ENCODE measurements at places on chromosomes 12 and 14.

DNA sequence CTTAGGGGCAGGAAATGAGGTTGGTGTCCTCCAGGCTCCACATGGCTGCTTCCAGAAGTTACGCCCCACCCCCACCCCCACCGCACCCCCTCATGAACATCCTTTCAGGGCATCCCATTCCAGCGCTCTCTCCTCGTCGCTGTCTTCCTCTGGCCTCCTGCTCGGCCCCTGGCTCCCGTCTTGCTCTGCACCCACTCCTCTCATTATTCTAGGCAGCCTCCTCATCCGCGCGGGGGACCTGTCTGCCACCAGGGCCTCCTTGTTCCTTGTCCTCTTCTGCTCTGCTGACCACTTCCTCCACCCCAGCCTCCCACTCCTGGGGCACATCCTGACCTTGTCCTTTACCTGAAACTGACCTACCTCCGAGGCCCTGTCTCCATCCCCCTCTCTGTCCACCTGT lies 29.8 kb upstream of the PLEKHG6 start:
- no peaks in the 10 kb centered on the region for H3K36me3 ChIP-seq
- peak overlapping the region; percentile 84 for H3K27ac ChIP-seq
- H3K4me1 ChIP-seq = peaks cover 20% of the 10 kb centered on the region
- no peak for DNase-seq

DNA sequence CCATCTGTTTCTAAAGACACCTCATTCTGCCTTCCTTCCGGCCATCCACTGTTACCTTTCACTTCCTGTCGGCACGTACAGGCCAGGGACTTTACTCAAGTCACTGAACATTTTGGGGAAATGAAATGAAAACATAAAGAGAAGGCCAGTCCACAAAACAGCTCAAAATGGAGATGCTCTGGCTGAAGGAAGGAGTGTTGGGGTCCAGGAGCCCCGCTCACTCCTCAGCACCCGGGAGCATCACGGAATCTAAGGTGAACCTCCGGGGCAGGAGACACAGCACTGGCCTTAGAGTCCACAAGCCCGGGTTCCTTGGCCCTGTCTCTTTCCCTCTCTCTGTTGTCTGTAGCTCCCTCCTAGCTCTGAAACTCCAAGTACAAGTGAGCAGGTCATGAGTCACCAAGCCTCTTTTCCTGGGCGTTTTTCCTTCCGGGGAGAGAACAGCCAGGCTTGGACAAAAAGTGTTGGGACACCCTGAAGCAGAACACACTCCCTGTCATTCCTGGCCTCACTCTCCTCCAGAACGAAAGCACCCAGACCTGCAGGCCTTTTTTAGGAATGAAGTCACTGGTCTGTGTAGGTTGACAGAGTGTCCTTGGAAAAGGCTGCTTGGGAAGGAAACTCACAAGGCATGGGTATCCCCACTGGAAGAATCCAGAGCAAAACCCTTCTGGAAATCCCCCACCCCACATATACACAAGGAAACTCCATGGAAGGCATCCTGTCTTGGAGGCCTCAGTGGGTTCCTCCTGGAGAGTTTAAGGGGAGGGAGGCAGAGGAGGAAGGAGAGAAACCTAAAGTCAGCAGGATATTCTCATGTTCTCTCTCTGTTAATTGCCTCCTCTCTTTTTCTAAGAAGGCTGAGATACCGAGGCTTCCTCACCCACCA lies 245.3 kb downstream of the ZFP36L1 start:
- no peaks in the 10 kb centered on the region for H3K27me3 ChIP-seq
- no peaks in the 10 kb centered on the region for H3K4me1 ChIP-seq
- peak overlapping the region; percentile 83 for H3K27ac ChIP-seq
- no peaks in the 10 kb centered on the region for H3K36me3 ChIP-seq
- DNase-seq = peak; percentile 65

DNA sequence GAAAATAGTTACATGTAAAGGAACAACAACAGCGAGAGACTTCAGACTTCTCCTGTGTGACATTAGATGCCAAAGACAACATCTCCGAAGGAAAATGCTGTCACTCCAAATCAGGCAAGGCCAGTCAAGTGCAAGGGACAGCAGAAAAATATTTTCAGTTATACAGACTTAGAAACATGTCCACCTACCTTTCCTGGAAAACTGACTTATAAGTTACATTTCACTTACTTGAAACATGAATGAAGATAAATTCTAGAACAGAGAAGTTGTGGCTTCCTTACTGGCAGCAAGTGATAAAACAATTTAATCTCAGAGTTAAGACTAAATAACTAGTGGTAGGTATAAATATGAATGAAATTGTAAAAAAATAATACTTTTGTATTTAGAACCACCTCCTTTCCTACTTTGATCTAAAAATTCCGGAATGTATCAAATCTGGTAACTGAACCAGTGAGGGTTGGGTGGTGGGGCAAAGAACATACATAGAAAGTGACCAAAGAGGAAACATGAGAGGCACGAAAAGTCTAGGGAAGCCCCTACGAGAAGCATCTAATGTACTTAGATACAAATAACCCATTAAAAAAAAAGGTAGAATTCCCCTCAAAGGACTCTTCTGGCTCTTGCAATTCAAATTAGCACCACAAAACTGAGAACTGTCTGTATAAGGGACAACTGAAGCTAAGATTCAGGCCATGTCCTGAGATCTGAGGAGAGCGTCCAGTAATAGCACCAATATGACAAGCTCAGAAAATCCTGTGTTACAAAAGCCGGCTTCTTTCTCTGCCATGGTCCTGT lies 21.2 kb downstream of the MTHFD1 start:
- H3K27ac ChIP-seq = no peak overlapping the region
- no peak for DNase-seq
- H3K4me1 ChIP-seq = no peaks in the 10 kb centered on the region
- H3K27me3 ChIP-seq = no peaks in the 10 kb centered on the region

- no peak overlapping the region for H3K4me3 ChIP-seq
- no peaks in the 10 kb centered on the region for H3K27me3 ChIP-seq
- no peaks in the 10 kb centered on the region for H3K36me3 ChIP-seq
- DNase-seq = no peak
- H3K4me1 ChIP-seq = no peaks in the 10 kb centered on the region
Observed at GRCh38 chr12:94103986-94104385, 44.4 kb upstream of the PLXNC1 start.

GRCh38 chr14:106551265-106551664 lies 1024.9 kb downstream of the TMEM121 start:
- H3K4me1 ChIP-seq = no peaks in the 10 kb centered on the region
- no peaks in the 10 kb centered on the region for H3K36me3 ChIP-seq
- no peak overlapping the region for H3K4me3 ChIP-seq
- H3K27ac ChIP-seq = no peak overlapping the region
- no peaks in the 10 kb centered on the region for H3K27me3 ChIP-seq
- DNase-seq = no peak

DNA sequence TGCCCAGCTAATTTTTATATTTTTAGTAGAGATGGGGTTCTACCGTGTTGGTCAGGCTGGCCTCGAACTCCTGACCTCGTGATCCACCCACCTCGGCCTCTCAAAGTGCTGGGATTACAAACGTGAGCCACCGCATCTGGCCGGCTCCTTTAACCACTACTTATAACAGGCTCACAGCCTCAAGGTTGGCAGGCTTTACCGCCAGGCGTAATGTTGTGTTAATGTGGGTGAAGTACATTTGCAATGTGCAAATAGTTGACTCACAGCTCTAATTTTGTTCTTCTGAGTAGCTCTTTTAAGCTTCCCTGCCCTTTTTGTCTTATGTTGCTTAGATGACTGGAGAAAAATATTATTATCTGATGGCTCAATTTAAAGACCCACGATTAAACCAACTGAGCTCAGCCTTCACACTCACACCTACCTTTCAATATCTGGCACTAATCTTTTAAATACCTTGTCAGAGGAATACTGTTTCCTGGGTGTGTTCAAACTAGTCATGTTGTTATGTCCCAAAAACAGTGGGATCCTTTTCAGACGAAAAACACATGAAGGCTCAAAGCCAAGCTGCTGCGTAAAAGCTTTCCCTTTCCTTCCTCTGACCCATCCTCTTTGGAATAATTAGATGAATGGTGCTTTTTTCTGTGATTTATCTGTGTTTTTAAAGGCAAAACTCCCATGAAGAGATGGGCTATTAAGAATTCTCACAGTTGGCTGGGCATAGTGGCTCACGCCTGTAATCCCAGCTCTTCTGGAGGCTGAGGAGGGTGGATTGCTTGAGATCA lies 57.2 kb upstream of the USP44 start:
- H3K27me3 ChIP-seq = no peaks in the 10 kb centered on the region
- H3K36me3 ChIP-seq = no peaks in the 10 kb centered on the region
- no peak overlapping the region for H3K4me3 ChIP-seq
- DNase-seq = no peak
- H3K27ac ChIP-seq = peak overlapping the region; percentile 35

- no peak overlapping the region for H3K27ac ChIP-seq
- H3K27me3 ChIP-seq = no peaks in the 10 kb centered on the region
- no peak overlapping the region for H3K4me3 ChIP-seq
- DNase-seq = no peak
- H3K4me1 ChIP-seq = no peaks in the 10 kb centered on the region
- no peaks in the 10 kb centered on the region for H3K36me3 ChIP-seq
Observed at GRCh38 chr14:105255021-105255507, 6.7 kb downstream of the BTBD6 start.

GRCh38 chr14:25026476-25027137 lies 23.3 kb downstream of the STXBP6 start:
- no peaks in the 10 kb centered on the region for H3K27me3 ChIP-seq
- H3K27ac ChIP-seq = no peak overlapping the region
- no peaks in the 10 kb centered on the region for H3K4me1 ChIP-seq
- no peak for DNase-seq
- no peak overlapping the region for H3K4me3 ChIP-seq

- no peaks in the 10 kb centered on the region for H3K36me3 ChIP-seq
- no peaks in the 10 kb centered on the region for H3K27me3 ChIP-seq
- no peak for DNase-seq
- no peak overlapping the region for H3K4me3 ChIP-seq
- H3K4me1 ChIP-seq = peaks cover 16% of the 10 kb centered on the region
Observed at GRCh38 chr14:23357261-23357660, 4.6 kb upstream of the SLC22A17 start.

DNA sequence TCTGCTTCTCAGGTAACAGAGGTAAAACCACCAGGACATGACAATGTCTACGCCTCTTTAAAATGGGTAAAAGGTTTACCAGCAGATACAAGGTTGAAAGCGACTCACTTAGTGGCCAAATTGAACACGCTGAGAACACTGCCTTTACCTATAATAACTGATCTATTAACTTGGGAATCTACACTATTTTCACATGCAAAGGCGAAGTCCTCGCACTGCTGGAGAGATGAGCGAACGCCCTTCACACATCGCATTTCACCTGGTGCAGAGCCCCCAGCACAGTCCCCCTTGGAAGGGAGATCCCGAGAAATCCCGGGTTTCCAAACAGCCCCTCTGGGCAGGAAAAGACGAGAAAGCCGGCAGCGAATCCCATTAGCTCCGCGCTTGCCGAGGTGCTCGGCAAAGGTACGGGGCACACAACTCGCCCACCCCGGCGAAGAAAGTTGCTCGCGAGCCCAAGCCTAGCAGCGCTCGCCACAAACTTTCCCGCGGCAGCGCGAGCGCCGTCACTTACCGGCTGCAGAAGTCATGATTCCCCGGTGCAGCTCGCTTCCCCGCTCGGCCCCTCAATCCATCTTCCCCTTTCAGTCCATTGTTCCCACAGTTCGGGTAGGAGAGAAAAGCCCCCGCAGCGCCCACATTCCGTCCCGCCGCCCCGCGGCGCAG lies 423 bp downstream of the FGD6 start:
- H3K27ac ChIP-seq = peak overlapping the region; percentile 97
- no peaks in the 10 kb centered on the region for H3K27me3 ChIP-seq
- DNase-seq = no peak
- peak overlapping the region; percentile 80 for H3K4me3 ChIP-seq

- no peak overlapping the region for H3K4me3 ChIP-seq
- no peak for DNase-seq
Observed at GRCh38 chr12:111462210-111462769, 56.6 kb downstream of the SH2B3 start.

DNA sequence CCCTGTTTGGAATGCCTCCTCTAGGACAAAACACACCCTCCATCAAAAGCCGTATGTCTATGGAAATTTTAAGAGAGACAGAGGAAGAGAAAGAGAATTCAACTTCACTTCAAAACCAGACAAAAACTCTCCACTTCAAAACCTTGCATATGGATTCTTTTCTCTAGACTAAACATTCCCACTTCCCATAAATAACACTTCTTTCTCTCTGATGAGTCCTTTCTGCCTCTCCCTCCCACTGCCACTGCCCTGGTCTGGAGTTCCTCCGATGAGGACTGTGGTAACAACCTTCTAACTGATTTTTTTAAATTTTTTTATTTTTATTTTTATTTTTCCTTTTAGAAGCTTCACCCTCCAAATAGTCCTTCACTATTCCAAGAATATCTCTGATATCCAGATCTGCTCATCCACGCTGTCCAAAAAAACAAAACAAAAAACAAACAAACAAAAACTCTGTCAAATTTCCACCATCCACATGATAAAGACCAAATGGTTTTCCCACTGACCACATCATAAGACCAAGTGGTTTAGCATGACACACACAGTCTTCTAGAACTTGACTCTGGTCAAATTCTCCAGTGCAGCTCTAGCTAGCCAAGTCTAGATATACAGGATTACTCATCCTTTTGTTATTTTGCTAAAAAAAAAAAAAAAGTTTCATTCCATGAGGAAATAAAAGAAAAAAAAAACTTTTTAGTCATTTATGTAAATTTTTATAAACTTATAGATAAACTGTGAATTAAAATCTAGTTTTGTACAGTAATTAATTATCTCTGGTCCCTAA lies 256.0 kb downstream of the PPFIA2 start:
- DNase-seq = no peak
- no peaks in the 10 kb centered on the region for H3K36me3 ChIP-seq
- no peaks in the 10 kb centered on the region for H3K27me3 ChIP-seq
- H3K27ac ChIP-seq = no peak overlapping the region

DNA sequence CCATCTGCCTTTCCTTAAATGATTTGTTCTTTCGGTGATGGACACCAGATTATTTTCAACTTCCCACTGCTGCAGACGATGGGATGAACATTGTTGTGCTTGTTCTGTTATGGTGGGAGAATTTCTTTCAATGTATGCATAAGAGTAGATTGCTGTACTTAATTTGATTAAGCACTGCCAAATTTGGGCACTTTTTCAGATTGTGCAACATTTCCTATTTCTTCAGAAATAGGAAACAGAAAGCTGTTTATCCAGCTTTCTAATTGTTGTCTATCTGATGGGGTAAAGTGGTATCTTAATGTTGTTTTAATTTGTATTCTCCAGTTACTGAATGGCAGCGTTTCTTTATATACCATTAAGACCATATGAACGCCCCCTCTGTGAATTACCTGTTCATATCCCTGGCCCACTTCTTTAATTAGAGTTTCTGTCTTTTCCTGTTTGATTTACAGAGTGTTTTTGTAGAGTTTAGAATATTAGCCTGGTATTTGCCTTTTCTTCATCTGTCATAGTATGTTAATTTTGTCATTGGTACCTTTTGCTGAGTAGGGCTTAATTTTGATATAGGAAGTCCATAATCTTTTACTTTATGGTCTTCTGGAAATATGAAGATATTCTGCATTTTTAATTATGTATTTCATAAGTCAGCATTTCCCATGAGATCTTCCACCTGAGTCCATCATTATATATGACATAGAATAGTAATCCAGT lies 59.6 kb downstream of the DIP2B start:
- H3K36me3 ChIP-seq = no peaks in the 10 kb centered on the region
- H3K4me3 ChIP-seq = no peak overlapping the region
- no peaks in the 10 kb centered on the region for H3K27me3 ChIP-seq
- H3K4me1 ChIP-seq = peaks cover 6% of the 10 kb centered on the region

- H3K27me3 ChIP-seq = no peaks in the 10 kb centered on the region
- H3K27ac ChIP-seq = no peak overlapping the region
- no peak overlapping the region for H3K4me3 ChIP-seq
- DNase-seq = no peak
- no peaks in the 10 kb centered on the region for H3K4me1 ChIP-seq
Observed at GRCh38 chr12:115166698-115167315, 482.8 kb upstream of the TBX3 start.

- peaks cover 3% of the 10 kb centered on the region for H3K4me1 ChIP-seq
- no peak overlapping the region for H3K27ac ChIP-seq
- H3K36me3 ChIP-seq = no peaks in the 10 kb centered on the region
- H3K27me3 ChIP-seq = no peaks in the 10 kb centered on the region
- no peak for DNase-seq
Observed at GRCh38 chr12:55658635-55659391, 22.1 kb downstream of the OR10P1 start.

Data from Peyer's patch (tissue), 4 donors.